ENCODE measurements at places on chromosomes 7 and 10.

- DNase-seq = no peak
These were observed 625.6 kb upstream of the MKI67 start for GRCh38 chr10:128751851-128752250.

- DNase-seq = peak; percentile 51
These were observed 876 bp downstream of the GNAI1 start for GRCh38 chr7:80135309-80136104.

DNA sequence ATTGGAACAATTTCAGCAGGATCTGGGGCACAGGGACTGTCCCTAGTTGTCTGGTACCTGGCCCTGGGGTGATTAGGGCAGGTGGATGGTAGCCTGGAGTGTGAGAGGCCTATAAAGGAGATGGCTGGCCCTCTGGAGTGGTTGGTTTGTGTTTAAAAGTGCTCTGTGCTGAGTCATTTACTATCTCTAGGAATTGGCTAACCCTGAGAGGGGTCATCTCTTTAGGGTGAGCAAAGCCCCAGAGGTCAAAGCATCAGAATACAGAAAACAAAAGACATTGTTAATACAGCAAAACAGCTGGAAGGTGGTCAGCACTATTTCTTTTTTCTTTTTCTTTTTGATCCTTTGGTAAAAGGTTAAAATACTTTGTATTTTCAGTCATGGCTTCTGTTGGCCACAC, 43.4 kb upstream of the BMPER start:
- no peak for DNase-seq

GRCh38 chr10:75033399-75034130, 77.9 kb upstream of the SAMD8 start:
- DNase-seq = no peak

DNA sequence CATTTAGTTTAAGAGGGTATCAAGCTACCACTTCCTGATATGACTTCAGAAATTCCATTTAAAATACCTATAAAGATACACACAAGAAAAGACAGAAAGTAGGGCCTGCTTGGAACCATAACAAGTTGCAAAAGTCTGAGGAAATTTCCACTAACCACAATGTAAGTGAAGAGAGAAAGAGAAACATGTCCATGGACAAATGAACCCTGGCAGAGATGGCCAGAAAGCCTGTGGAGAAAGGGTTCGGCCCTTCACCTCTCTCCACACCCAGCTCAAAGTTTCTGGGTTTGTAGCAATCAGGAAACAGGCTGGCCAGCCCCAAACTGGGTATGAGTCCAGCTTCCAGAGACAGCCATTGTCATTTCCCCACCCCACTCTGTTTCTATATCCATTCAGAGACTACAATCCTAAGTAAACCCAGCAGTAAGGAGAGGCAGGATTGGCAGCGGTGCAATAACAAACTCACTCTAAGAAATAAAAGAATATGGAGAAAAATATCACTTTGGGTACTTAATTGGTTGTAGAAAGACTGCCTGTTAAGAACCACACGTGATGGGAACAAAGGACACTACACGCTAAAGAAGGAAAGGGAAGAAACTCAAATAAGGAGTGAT, 71.1 kb downstream of the STK17A start:
- DNase-seq = no peak

GRCh38 chr10:125112697-125113494, 47.5 kb downstream of the CTBP2 start:
- DNase-seq = no peak

DNA sequence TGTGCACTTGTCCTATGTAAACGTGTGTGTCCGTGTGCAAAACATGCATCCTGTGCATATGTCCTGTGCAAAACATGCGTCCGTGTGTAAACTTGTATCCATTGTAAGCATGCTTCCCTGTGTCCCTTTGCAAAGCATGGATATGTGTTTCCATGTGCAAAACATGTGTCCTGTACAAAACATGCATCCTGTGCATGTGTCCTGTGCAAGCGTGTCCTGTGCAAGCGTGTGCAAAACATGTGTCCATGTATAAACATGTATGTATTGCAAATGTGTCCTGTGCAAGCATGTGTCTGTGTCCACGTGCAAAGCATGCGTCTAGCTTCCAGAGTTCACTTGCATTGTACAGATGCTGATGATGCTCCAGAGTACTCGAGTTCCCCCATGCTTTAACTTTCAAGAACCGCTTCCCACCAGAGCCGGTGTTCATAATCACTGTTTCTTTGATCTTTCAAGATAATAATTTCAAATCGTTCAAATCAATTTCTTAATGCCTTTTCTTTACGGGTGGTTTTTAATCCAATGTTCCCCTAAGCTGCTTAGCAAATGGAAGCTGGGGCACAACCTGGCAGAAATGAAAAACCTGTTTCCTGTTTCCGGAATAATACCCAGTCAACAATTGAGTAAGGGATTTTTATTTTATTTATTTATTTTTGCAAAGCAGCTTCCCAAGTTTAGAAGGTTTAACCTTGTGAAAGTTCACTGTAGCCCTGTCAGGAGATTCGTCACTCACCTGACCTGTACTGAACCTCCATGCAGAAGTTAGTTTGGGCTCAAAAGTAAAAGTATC, 641 bp upstream of the ASB13 start:
- no peak for DNase-seq

- no peak for DNase-seq
These were observed 56.7 kb downstream of the GPAM start for GRCh38 chr10:112126901-112127300.

DNA sequence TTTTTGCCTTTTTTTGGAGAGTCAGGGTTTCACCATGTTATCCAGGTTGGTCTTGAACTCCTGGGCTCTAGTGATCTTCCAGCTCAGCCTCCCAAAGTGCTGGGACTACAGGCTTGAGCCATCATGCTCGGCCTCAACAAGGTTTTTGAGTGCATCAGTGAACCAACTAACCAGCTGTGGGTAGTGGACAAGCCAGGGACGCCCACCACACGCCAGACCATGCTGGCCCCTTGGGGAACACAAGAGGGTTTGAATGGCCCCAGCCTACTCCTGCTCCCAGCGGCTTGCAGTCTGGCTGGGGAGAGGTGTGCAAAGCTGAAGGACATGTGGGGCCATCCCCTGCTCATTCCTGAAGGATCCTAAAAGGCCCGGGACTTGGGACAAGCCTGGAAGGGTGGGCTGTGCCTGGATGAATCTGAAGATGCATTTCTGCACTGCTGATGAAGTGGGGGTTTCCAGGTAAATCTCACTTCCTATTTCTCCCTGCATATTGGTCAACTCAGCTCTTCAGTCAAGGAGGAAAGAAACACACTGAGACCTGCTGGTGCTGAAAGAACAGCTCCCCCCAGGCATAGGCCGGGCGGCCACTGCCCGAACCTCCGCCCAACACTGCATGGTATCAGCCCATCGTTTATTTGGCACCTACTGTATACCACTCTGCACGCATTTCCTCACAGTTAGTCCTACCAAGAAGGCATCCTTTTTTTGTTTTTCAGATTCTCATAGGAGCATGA, 6.9 kb downstream of the MMD2 start:
- DNase-seq = no peak

DNA sequence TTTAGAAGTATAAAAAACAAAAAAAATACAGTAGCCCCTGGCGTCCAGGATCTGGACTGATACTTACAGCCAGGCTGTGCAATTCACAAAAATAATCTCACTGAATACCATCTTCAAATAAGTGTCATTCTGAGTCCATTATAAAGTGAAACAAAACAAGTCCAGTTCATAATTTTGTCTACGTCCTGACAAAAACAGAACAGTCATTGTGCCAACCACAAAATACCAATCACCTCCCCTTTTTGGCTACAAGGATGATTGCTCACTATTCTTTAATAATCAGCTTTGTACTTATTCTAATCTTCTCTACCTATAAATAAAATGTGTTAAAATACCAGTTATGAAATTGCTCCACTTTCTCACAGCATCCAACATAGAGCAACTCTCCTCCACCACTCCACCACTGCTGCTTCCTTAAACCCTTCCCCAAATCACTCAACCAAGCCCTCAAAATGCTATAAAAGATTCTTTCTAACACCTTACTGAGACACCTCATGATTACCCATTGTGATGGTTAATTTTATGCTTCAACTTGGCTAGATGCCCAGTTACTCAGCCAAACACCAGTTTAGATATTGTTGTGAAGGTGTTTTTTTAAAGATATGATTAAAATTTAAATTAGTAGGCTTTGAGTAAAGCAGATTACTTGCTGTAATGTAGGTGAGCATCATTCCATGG, 479.8 kb upstream of the SEMA3A start:
- DNase-seq = no peak

- DNase-seq = no peak
These were observed at the start of gene HOXA2 for GRCh38 chr7:27102581-27103442. Gene HOXA2 (minus strand): TSS chr7:27102683. CDS start chr7:27102500, 183 bp downstream.

- DNase-seq = no peak
These were observed 223.0 kb downstream of the AHR start for GRCh38 chr7:17521437-17521836.

GRCh38 chr7:40356312-40356711, 221.5 kb downstream of the SUGCT start:
- no peak for DNase-seq

- no peak for DNase-seq
These were observed 5.7 kb upstream of the PPP2R2D start for GRCh38 chr10:131895116-131895515.

GRCh38 chr7:46713868-46714596, 793.0 kb upstream of the IGFBP3 start:
- DNase-seq = no peak

DNA sequence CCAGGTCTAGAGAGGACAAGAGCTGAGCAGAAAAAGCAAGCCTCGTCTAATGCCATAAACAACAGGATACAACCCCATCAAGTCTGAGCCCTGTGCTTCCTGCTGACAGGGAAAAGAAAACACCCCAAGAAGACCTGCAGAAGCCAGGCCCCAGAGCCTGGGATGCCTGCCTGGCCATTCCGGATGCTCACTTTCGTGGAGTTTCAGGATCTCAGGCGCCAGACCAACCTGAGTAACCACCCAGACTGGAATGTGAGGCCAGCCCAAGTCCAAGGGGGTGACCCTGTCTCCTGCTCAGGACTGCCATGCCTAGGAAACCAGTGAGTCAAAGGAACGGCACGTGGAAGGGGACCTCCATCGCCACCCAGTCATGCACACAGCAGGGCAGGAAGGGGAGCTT, 74.3 kb downstream of the PLXNA4 start:
- DNase-seq = no peak

GRCh38 chr7:22549667-22550513, 49.9 kb upstream of the STEAP1B start:
- peak; percentile 4 for DNase-seq

DNA sequence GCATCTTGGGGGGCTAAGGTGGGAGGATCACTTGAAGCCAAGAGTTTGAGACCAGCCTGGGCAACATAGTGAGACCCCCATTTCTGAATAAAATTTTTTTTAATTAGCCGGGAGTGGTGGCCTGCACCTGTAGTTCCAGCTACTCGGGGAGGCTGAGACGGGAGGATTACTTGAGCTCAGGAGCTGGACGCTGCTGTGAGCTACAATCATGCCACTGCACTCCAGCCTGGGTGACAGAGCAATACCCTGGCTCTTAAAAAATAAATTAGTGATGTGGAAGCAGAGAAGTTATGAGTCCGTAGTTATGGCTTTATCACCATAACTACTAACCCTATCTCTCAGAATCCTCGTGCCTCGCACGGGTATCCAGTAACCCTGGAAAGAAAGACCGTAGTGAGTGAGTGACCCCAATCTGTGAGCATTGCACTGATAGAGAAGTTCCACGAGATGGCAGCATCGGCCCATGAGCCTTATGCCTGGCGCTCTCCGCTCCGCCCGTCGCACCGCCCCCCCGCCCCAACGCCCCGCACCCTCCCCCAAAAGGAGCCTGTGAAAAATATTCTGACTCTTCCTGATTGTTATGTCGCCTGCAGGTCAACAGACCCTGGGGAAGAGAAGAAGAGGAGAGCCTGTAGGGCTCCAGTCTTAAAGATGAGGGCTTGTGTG, 4.9 kb upstream of the SLC29A3 start:
- DNase-seq = no peak

DNA sequence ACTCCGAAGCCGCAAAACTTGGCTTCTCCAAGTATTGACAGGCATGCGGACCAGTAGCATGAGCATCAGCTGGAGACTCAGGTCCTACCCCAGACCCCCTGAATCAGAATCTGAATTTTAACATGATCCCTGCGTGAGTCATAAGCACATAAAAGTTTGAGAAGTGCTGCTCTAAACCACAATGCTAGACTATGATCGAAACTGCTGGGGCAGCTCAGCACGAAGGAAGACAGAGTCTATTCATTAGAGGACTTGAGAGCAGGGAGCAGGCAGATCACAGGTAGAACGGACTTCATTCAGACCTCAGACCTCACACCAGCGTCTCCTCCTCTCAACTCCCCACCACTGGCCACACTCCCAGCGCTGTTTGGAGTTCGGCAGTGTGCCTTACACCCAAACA, 16.9 kb downstream of the CAMK2G start:
- DNase-seq = no peak

- DNase-seq = no peak
These were observed 231.2 kb downstream of the EXOC4 start for GRCh38 chr7:133484086-133484485.

DNA sequence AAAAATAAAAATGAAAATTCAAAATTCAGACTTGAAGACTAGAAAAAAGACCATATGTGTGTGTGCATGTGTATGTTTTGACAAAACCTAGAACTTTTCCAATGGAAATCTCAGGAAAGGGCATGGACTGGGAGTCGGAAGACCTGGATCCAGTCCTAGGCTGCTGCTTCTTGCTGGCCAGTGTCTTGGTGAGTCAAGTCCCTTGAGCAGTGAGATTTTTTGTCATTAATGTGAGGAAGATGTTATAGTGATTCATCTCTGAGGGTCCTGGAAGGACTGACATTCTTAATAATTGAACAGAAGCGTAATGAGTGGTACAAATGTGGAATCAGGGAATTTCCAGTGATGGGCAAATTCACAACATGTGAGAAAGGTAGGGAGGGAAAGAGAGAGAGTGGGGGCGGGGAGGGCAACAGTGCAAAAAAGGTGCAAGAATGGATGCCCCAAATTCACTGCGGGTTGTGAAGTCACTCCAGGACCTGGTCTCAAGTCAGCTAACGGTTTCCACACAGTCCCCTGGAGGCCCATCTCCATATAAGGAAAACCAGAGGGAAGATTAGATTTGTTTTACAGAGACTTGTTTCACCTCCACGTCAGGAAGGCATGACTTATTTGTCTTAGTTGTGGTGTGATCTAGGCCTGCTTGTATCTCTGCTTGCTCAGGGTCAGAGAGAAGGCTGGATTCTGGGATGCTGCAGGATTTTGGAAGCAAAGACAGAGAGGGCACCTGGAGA, 201.7 kb downstream of the BUB3 start:
- no peak for DNase-seq
